Peyer's patch (tissue), 4 donors: ENCODE measurements at places on chromosomes 3 and 15. TPM values are rescaled to one million over a fixed set of nuclear protein-coding genes. Genes with fewer than 3 reads are reported as not detected.

GRCh38 chr15:90872486-90873184 is 4.2 kb downstream of the FURIN start:
- peak overlapping the region; percentile 85 for H3K27ac ChIP-seq
- H3K36me3 ChIP-seq, result peaks cover 23% of the 10 kb centered on the region
- peak overlapping the region; percentile 94 for H3K4me3 ChIP-seq

DNA sequence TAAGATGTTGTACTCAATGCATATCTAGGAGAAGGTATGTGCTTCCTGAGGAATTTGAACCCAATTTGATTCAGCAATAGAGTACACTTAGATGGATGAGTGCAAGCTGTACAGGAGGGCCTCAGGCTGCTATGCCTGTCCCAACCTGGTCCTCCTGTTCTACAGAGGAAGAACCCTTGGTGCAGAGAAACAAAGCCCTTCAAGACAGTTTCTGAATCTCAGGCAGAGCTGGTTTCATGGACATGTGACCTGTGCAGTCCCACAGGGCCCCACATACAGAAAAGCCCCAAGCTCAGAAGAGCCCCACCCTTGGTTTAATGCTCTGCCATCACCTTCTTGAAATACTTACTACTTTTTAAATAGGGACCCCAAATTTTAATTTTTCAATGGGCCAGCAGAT is 15.3 kb downstream of the FOXP1 start:
- H3K27me3 ChIP-seq, result no peaks in the 10 kb centered on the region
- H3K36me3 ChIP-seq, result peaks cover 15% of the 10 kb centered on the region
- H3K4me1 ChIP-seq, result no peaks in the 10 kb centered on the region
- no peak overlapping the region for H3K27ac ChIP-seq
- no peak overlapping the region for H3K4me3 ChIP-seq

GRCh38 chr15:35260941-35261340 is 175.8 kb upstream of the NANOGP8 start:
- no peak overlapping the region for H3K27ac ChIP-seq
- H3K4me1 ChIP-seq, result no peaks in the 10 kb centered on the region
- DNase-seq, result no peak
- H3K27me3 ChIP-seq, result no peaks in the 10 kb centered on the region
- no peaks in the 10 kb centered on the region for H3K36me3 ChIP-seq

DNA sequence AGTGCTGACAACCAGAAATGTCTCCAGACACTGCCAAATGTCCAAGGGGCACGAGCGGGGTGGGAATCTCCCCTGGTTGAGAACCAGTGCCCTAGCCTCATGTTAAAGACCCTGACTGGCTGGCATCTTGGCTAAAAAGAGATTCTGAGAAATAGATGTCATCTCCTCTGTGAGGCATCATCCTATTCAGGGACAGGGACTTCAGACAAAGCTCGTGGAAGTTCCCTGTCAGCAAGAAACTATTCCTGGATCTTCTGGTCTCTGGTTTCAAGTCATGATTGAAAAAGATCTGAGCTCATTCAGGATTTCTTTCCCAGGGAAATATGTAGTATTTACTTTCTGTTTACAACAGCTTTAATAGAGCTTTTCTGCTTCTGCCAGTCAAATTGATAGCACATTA is 10.8 kb downstream of the WDR5B start:
- no peak overlapping the region for H3K27ac ChIP-seq
- no peaks in the 10 kb centered on the region for H3K4me1 ChIP-seq
- no peak for DNase-seq
- no peaks in the 10 kb centered on the region for H3K27me3 ChIP-seq
- H3K36me3 ChIP-seq, result peaks cover 64% of the 10 kb centered on the region

DNA sequence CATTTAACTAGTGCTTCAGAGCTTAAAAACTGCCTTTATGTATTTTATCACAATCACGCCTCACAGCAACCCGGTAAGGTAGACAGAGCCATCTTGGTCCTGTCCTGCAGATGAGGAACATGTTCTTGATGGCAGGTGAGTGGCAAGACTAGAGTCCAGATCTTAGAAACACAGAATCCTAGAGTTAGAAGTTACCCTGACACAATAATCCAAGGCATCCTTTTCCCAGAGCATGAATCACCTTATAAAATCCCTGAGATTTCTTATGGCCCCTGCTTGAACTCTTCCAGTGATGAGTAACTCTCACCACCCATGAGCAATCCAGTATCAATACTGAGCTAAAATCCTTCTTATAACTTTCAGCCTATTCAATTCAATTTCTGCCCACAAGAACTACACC is 16.9 kb downstream of the POPDC2 start:
- no peak for DNase-seq
- H3K4me1 ChIP-seq, result no peaks in the 10 kb centered on the region
- H3K27me3 ChIP-seq, result no peaks in the 10 kb centered on the region
- H3K36me3 ChIP-seq, result no peaks in the 10 kb centered on the region
- no peak overlapping the region for H3K27ac ChIP-seq

GRCh38 chr3:192490720-192491119 is 236.6 kb downstream of the FGF12 start:
- H3K27ac ChIP-seq, result no peak overlapping the region
- no peaks in the 10 kb centered on the region for H3K36me3 ChIP-seq
- DNase-seq, result no peak
- no peak overlapping the region for H3K4me3 ChIP-seq
- H3K27me3 ChIP-seq, result no peaks in the 10 kb centered on the region

DNA sequence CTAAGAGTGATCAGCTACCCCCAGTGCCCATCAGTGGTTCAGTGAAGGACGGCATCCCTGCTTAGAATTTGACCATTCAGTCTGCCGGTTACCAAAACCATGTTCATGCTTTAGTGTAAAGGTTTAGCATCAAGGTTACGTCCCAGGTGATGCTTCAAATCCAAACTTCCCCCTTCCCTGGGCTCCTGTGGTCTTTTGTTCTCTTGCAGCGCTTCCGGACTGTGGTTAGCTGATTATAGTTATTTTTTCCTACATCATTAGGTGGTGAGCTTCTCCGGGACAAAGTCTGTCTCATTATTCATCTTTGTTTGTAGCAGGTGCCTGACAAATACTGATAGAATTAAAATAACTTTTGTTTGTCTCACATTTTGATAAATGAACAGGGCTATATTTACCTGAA is 28.3 kb upstream of the MYZAP start:
- H3K36me3 ChIP-seq, result no peaks in the 10 kb centered on the region
- H3K27ac ChIP-seq, result no peak overlapping the region
- H3K4me3 ChIP-seq, result no peak overlapping the region

GRCh38 chr3:51539291-51539941 is 897 bp downstream of the RAD54L2 start:
- H3K27me3 ChIP-seq, result no peaks in the 10 kb centered on the region
- H3K4me3 ChIP-seq, result peak overlapping the region; percentile 94
- peak overlapping the region; percentile 84 for H3K27ac ChIP-seq
- H3K4me1 ChIP-seq, result no peaks in the 10 kb centered on the region
- H3K36me3 ChIP-seq, result no peaks in the 10 kb centered on the region

- H3K27ac ChIP-seq, result no peak overlapping the region
- DNase-seq, result no peak
- no peaks in the 10 kb centered on the region for H3K4me1 ChIP-seq
- H3K27me3 ChIP-seq, result no peaks in the 10 kb centered on the region
These were observed 131.1 kb downstream of the ADAMTSL3 start for GRCh38 chr15:83784975-83785374.

DNA sequence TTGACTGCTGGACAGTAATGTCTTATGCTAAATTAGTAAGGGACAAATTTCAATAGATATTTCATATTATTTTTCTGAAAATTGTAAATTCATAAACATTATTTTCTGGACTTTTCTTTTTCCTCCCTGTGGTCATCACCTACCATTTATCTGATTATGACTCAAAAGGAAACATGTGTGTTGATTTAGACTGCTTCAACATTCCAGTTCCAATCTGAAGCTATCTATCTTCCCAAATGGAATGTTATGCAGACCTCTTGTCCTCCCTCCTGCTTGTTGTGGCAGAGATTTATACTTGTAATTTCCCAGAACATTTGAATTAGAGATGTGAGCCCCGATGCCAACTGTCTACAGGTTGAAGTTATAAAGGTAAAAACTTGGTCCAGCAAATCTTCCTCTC is 803.4 kb downstream of the TUSC7 start:
- H3K27ac ChIP-seq, result no peak overlapping the region
- no peaks in the 10 kb centered on the region for H3K36me3 ChIP-seq
- H3K4me3 ChIP-seq, result no peak overlapping the region
- no peak for DNase-seq
- H3K27me3 ChIP-seq, result no peaks in the 10 kb centered on the region

DNA sequence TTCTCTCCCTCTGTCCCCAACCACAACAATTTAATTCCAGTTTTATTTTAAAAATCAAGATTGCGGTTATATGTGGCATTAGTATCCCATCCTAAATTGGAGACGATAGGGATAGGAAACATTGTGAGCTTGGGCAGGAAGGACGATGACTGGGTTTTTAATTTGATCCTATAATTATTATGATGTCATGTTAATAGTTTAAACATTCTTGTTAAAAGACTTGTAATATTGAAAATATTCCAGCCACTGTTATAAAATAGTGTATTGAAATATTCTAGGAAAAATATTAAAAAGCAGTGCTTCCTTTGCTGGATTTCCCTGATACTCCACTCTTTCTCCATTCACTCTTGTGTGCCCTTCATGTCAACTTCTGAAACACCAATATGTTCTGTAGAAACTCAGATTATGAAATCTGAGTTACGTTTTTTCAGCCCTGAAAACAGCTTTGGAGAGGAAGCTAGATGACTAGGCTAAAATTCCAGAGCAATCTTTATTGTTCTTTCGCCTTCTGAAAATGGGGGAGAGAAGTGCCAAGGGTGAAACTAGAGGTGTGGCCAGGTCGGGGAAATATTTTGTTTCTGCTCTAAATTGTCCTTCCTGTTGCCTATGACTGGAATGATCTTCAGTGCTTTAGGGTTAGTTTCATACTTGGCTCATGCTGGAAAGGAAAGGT is 46.1 kb upstream of the MAP3K13 start:
- H3K27ac ChIP-seq, result no peak overlapping the region
- no peaks in the 10 kb centered on the region for H3K36me3 ChIP-seq
- peak overlapping the region; percentile 4 for H3K4me3 ChIP-seq
- H3K27me3 ChIP-seq, result no peaks in the 10 kb centered on the region

DNA sequence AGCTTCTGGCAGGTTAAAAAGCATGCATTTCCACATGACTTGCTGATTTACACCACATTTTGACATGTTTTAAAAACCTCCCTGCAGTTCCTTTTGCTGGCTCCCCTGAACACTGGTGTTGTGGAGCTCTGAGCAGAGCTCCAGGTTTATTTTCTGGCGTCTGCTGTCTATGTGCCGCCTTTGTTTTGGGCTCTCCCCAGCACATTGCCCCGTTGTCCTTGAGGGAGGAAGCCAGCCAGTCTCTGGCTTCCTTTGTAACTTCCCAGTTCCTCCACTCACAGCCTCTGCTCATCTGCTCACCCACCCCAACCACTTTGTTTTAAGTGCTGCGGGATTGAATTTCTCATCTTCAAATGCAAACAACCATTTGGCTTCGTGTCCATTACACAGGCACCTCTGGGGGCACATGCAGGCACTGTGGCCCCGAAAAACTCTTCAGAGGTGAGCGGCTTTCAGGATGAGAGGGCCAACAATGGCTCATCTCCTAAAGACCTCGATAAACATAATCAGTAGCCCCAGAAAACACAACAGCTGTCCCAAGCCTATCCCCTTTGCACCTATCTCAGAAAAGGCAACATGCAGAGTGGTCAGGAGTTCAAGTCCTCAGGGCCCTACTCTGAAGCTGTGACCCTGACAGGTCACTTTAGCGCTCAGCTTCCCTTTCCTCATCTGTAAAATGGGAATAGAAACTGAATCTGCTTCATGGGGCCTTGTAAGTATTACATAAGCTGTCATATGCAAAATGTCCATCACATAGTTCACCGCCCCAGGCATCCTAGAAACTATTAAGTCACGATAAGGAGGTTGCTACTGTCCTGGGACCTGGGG is 1.3 kb upstream of the MEF2A start:
- H3K4me3 ChIP-seq, result peak overlapping the region; percentile 77
- no peaks in the 10 kb centered on the region for H3K27me3 ChIP-seq
- H3K36me3 ChIP-seq, result no peaks in the 10 kb centered on the region
- DNase-seq, result no peak
- peaks cover 6% of the 10 kb centered on the region for H3K4me1 ChIP-seq

- no peak for DNase-seq
- H3K4me3 ChIP-seq, result no peak overlapping the region
- no peak overlapping the region for H3K27ac ChIP-seq
- H3K27me3 ChIP-seq, result no peaks in the 10 kb centered on the region
These were observed 265.4 kb upstream of the LYSMD4 start for GRCh38 chr15:99998661-99999101.

- no peak overlapping the region for H3K4me3 ChIP-seq
- peaks cover 43% of the 10 kb centered on the region for H3K36me3 ChIP-seq
- no peak overlapping the region for H3K27ac ChIP-seq
- no peak for DNase-seq
- no peaks in the 10 kb centered on the region for H3K4me1 ChIP-seq
- no peaks in the 10 kb centered on the region for H3K27me3 ChIP-seq
These were observed 49.0 kb downstream of the SUCLG2 start for GRCh38 chr3:67605377-67605776.

- no peaks in the 10 kb centered on the region for H3K27me3 ChIP-seq
- H3K36me3 ChIP-seq, result no peaks in the 10 kb centered on the region
- no peaks in the 10 kb centered on the region for H3K4me1 ChIP-seq
- no peak for DNase-seq
- no peak overlapping the region for H3K4me3 ChIP-seq
- no peak overlapping the region for H3K27ac ChIP-seq
These were observed 68.5 kb upstream of the SGO1 start for GRCh38 chr3:20254268-20255117.

DNA sequence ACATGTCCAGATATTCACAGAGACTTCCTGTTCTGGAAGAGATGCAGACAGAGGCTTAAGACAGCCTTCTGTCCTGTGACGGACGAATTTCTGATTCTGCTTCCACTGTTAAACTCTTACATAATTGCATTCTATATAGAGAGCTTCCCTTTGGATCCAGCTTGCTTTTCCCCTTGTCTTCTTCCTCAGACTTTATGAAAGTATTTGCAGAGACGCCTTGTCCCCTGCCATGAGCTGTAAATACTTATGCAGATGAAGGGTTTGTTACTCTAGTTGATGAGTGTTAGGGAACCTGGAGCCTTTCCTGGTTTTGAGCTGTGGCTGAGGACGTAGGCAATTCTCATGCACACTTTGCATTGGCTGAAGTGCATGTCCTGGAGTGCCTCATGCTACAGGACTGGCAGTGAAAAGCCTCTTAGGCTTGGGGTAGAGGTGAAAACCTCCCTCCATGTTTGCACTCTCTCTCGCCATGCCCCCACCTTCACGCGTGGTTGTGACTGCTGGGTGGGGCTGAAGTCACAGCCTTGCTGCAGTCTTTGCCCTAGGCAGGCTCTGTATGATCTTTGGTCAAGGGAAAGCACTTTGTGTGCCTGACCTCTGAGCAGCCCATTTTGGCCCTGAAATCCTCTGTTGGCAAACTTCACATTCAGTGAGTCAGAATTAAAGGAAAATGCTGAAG is 286.6 kb downstream of the PTPRG start:
- H3K4me3 ChIP-seq, result no peak overlapping the region
- H3K27ac ChIP-seq, result peak overlapping the region; percentile 70
- no peak for DNase-seq
- no peaks in the 10 kb centered on the region for H3K36me3 ChIP-seq

Gene PLA1A
- total RNA-seq, result 0.70 TPM

Gene BOC
- total RNA-seq, result 12.6 TPM

Gene ARGFX
- not detected for total RNA-seq

Gene ALPK3
- total RNA-seq, result 7.0 TPM

Gene CCDC13
- 1.4 TPM for total RNA-seq

Gene RTP1
- total RNA-seq, result not detected

Gene PRICKLE2
- total RNA-seq, result 3.5 TPM

Gene SH3BP5
- 64.4 TPM for total RNA-seq

Gene FSTL1
- total RNA-seq, result 67.9 TPM

Gene FBXL22
- not detected for total RNA-seq

Gene OXNAD1
- total RNA-seq, result 44.5 TPM

Gene PSMA4
- 124 TPM for total RNA-seq
